CD4-positive, alpha-beta T cell treated with Interleukin-4 for 1 hour (primary cell): ENCODE measurements at places on chromosomes 4 and X.

DNA sequence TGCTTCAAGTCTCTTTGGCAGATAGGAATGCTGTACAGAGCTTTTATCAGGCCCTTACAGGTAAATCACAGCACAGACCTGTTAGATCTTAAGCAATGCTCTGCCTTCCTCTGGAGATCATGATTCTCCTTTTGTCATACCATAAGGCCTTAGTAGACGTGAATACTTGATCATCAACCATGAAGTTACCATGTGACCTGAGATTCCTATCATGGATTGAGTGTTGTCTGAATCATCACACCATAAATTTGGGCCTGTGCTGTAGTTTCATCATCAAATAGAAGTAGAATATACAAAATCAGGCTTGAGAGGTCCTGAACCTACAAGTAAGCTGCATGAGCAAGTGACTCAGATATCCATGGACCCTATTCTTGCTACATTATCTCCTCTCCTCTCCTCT lies 466.8 kb upstream of the INTU start:
- no peak for DNase-seq

DNA sequence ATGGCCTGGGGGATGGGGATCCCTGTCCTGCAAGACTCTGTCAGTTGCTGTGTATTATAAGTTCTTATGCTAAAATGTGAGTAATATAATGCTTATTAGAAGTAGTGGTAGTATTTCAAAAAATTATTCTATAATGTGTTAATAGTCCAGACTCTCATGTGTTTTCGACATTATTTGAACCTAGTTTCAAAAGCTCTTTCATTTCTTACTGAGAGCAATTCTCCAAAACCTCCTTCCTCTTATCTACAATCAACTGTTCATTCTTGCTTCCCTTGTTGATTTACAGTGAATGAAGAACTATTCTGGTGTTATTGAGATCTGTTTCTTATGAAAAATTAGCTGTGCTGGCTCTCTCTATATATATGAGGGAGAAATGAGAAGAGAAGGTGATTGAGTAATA lies 32.9 kb upstream of the PTPN13 start:
- DNase-seq = no peak

DNA sequence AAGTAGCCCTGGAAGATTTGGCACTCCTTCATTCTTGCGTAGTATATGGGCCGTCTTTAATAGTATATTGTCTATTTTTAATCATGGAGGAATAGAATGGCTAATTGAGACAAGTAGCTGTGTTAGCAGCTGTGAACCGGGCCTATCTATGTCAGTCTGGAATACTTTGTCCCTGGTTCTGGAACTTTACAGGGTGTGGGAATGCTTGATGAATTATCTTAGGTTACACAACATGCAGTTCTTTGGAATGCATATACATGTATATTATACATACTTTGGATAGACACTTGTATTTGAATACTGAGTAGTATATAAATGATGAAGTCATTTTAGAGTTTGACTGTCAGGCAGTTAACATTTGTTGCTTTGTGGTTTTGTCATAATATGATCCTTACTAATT lies 37.4 kb downstream of the PDLIM5 start:
- no peak for DNase-seq

DNA sequence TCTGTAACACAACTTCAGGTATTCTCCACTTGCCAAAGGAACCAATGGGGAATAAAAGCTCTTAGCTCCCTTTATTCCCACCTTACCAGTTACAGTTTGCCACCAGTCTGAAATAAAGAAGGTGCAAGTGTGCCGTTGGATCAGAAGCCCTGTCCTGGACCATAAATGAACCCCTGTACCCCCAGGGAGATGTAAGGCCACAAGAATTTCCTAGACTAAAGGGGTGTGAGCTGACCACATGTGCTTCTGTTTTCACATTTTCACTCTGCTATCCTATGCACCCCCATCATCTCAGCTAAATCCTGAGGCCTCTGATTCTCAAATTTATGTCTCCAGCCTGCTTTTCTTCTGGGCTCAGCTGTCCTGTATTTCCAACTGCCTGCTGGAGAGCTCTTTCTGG lies 221.2 kb downstream of the SPRY1 start:
- no peak for DNase-seq

- no peak for DNase-seq
Observed at GRCh38 chrX:74493806-74494205, 72.5 kb downstream of the SLC16A2 start.

GRCh38 chr4:78446619-78447018 lies 105.0 kb upstream of the ANXA3 start:
- no peak for DNase-seq

DNA sequence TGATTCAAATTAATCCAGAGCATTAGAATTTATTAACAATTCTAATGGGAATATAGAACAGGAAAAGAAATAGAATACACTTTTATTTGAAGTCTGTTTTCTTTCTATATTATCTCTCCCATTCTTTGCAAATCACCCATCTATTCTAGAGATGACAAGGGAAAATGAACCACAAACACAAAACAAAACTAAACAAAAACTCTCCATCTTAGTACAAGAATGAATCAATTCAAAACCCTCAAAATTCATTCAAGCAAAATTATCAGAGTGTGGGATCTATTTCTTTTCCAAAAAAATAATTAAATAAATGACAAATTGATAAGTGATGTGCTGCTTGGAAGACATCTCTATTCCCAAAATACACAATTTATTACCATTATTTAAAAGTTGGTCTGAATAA lies 400.1 kb upstream of the NWD2 start:
- DNase-seq = no peak

DNA sequence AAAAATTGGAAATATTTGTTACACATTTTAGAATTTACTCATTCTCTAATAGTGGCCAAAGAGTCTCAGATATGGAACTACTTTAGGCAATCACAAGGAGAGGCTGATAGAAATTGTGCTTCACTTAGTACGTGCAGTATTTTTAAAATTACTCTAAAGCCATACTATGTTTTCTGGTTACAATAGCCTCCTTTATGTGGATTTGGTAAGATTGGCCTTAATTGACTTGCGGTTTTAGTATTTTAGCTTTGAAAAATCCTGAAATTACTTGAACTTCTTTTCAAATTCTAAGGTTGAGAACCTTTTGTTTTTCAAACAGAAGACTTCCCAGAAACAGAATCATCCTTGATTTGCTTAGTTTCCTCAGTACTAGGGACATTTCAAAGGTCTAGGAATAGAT lies 215.2 kb downstream of the SLC4A4 start:
- no peak for DNase-seq

- no peak for DNase-seq
Observed at GRCh38 chr4:146142768-146143167, 32.8 kb upstream of the LSM6 start.

GRCh38 chr4:2406920-2407319 lies 11.5 kb downstream of the ZFYVE28 start:
- no peak for DNase-seq

DNA sequence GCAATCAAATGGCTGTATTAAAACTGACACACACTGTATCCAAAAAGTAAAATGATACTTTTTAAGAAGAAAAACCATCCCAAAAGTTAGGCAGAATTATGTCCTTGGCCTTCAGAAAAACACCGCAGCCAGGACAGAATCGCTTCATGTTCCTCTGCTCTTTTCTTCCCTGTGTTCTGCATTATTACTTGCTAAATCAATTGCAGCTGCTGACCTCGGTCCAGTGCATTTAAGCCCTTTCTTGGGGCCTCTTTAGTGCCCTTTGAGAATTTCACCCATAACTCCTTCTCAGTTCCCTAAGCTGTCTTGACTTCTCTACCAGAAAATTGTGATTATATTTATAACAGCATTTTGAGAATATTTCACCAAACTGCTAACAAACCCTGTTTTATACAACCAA lies 696.9 kb downstream of the PCDH7 start:
- DNase-seq = no peak

DNA sequence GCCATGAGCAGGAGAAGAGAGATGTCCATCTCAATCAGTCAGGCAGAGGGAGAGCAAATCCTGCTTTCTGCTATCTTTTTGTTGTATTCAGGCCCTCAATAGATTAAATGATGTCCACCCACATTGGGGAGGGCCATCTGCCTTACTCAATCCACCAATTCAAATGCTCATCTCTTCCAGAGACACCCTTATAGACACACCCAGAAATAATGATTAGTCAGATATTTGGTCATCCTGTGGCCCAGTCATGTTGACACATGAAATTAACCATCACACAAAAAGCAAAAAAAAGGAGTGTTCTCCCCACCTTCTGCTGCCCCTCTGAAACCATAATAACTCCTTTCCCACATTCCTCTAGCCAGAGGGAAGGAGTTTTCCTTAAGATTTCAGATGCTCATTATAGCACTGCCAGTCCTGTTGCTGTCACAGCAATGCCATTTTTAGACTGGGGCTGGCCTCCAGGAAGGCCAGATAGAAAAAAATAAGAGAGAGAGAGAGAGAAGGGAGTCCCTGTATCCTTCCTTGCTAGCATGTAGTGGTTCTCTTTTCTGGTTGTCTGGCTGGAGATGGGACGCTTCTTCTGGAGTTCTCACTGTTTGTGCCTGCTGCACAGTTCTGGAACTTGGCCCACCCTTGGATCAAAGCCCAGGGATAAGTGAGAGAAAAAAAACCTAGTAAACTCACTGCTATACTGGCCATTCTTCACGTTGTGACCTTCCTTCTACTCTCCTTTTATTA lies 177.7 kb downstream of the RBM46 start:
- no peak for DNase-seq

- no peak for DNase-seq
Observed at GRCh38 chrX:69121321-69122000, 43.8 kb downstream of the PJA1 start.

GRCh38 chrX:49656533-49656932 lies 39.3 kb downstream of the PAGE1 start:
- no peak for DNase-seq

DNA sequence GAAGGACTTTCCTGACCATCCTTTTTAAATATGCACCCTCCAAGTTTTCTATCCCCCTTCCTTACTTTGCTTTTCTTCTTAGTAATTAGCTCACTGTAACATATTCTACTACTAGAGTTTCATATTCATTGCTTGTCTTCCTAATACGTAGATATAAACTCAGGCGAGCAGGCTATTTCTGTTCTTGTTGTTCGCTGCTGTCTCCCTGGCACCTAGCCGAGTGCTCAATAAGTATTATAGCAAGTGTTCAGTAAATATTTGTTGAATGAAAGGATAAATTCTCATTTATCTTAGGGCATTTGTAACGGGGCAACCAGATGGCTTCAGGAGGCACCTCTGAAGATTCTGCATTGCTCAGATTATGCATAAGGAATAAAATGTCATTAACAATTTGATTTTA lies 6.8 kb upstream of the RHOH start:
- no peak for DNase-seq

DNA sequence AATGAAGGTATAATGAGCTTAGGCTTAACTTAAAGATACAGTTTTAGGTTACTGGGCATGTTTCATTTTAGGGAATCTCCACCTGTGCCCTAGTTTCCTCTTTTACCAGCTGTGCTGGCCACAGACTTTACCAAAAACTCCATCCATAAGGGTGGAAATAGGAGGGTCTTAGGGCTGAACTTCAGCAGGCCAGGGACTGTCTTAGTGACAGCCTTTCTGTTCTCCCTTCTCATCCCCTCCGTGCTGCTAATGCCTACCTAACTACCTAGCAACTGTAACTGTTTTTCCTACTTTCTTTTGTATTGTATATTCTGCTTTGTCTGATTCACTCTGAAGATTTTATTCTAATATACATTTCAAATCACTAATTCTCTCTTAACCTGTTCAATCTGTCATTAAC lies 1375.3 kb downstream of the PCDH18 start:
- no peak for DNase-seq

- DNase-seq = no peak
Observed at GRCh38 chrX:22276781-22277180, 4.1 kb downstream of the CBLL2 start.

DNA sequence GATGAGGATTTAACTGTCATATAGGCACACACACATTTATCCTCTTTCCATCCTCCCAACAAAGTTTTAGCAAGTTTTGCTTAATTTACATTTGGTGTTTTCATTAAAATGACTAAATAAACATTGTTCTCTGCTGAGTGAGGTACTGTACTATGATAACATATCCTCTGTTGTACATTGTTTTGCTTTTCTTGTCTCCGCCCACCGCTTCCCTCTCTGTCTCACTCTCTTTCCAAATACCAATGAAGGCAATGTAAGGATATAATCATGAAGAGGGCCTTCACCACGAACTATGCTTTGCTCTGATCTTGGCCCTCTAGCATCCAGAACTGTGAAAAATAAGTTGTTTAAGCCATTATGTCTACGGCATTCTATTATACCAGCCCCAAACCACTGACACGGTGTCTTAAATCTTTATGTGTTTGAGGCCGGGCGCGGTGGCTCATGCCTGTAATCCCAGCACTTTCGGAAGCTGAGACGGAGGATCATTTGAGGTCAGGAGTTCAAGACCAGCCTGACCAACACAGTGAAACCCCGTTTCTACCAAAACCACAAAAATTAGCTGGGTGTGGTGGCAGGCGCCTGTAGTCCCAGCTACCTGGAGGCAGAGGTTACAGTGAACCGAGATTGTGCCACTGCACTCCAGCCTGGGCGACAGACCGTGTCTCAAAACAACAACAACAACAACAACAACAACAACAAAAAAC lies 65.3 kb downstream of the HPRT1 start:
- no peak for DNase-seq

GRCh38 chr4:18463987-18464559 lies 442.5 kb upstream of the LCORL start:
- DNase-seq = no peak

- peak; percentile 12 for DNase-seq
Observed at GRCh38 chr4:2799971-2800690, 7.2 kb downstream of the SH3BP2 start.

GRCh38 chr4:180084561-180084960 lies 2158.6 kb upstream of the TENM3 start:
- DNase-seq = no peak

DNA sequence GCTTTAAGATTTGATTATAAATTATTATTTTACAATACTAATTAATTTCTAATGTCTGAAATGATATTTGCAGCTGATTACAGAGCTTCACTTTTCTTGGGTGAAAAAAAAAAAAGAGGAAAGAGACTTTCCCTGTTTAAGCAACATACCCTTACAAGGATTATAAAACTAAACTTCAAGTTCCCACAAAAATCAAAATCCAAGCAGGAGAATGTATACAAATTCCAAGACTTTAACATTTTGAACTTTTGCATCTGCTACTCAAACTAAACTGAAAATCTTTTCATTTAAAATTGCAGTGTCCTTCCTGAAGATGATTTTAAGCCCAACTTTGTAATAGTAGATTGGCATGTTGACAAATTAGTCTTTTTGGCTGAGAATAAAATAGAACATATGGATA lies 742.4 kb upstream of the INTU start:
- no peak for DNase-seq

DNA sequence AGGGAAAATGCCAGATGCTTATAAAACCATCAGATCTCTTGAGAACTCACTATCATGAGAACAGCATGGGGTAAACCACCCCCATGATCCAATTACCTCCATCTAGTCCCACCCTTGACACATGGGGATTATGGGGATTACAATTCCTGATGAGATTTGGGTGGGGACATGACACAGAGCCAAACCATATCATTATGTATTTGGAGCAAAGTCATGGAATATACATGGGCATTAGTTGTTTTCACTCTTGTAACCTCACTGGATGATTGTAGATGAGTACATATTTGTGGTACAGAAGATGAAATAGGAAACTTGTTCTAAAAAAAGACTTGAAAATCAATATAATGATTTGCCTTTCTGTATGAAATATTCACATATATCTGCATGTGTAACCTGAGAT lies 674.5 kb upstream of the BOD1L1 start:
- DNase-seq = no peak
